Endothelial cell of umbilical vein (primary cell): ENCODE measurements at places on chromosomes 5 and 9.

DNA sequence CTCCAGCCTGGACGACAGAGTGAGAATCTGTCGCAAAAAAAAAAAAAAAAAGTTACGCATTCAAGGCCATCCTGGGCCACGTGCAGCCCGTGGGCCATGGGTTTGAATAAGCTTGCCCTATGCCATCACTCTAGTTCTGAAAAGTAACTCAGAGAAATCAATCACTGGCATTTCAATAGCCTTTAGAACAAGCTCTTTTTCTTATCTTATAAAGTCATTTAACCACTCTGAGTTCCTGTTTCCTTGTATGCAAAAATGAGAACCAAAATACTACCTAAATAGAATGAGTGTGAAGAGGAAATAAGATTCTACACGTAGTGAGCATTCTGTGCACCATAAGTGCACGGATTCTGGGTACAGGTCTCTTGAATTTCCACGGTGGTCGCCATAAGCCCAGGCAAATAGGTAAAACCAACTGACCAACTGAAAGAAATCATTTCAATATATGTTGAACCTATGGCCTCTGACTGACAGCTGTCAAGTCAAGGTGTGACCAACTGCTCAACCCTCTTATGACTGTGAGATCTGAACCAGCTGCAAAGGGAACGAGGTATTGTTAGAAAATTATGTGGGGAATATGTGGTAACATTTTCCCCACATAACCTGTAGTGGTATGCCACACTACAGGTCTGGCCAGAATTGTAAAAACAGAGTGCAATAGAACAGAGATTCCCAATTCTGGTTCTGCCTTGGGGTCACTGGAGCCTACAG, 143.9 kb upstream of the LHFPL2 start:
- DNase-seq = no peak

GRCh38 chr5:161396171-161396570, 150.4 kb downstream of the GABRB2 start:
- DNase-seq = no peak

DNA sequence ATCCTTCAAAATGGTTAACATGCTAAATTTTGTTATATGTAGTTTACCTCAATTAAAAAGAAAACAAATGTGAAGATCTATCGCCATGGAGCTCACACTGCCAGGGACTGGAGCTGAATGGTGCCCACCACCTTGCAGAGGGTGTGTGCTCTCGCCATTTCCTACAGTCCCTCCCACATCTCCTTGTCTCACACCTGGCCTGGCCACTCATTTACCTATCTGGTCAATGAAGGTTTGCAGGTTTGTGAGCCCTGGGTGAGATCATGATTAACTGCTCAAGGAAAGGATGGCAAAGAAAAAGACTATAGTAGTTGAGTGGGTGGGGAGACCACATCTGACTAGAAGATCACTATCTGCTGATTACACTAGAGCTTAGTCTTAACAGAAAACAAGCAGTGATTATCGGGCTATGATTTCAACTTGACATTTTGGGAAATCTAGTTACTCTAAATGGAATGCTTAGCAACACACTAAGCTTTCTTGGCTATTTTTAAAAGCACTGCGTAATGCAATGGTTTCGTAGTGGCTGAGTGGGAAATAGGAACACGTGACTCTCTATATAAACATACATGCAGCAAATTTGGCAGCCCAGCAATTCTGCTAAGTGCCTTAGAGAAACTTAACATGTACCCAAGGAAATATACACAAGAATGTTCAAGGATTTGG, 27.3 kb downstream of the PUM3 start:
- no peak for DNase-seq

GRCh38 chr9:85478847-85479246, 262.9 kb downstream of the AGTPBP1 start:
- DNase-seq = no peak

GRCh38 chr5:65307088-65307487, 174.6 kb downstream of the ADAMTS6 start:
- DNase-seq = no peak

DNA sequence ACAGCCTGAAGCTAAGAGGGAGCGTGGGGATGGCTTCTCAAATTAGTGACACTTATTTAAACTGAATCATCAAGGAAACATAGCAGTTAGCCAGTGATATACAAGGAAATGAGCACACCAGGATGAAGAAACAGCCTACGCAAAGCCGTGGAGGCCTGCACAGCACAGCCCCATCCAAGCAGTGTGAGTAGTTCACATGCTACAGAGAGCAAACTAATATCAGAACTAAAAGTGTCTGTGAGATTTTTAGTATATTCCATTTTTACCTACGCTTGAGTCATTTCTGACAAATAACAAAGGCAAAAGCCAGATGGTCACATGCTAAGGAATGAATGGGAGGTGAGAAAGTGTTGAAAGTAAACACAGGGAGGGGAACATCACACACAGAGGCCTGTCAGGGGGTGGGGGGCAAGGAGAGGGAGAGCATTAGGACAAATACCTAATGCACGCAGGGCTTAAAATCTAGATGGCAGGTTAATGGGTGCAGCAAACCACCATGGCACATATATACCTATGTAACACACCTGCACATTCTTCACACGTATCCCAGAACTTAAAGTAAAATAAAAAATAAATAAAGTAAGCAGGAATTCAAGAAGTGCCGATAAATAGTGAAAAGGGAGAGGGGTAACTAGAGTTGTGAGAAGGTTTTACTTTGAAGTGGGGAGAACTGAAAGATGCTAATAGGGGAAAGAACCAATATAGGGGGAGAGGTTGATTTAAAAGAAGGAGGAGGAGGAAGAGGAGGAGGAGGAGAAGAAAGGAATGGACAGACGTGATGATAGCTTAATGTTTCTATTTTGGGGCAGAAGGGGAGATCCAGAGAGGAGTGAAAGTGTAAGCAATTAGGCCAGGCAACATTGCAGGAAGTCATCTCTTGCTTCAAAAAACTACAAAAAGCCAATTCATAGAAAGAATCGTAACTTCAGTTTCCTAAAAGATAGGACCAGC, 100.9 kb upstream of the PTGER4 start:
- peak; percentile 14 for DNase-seq

DNA sequence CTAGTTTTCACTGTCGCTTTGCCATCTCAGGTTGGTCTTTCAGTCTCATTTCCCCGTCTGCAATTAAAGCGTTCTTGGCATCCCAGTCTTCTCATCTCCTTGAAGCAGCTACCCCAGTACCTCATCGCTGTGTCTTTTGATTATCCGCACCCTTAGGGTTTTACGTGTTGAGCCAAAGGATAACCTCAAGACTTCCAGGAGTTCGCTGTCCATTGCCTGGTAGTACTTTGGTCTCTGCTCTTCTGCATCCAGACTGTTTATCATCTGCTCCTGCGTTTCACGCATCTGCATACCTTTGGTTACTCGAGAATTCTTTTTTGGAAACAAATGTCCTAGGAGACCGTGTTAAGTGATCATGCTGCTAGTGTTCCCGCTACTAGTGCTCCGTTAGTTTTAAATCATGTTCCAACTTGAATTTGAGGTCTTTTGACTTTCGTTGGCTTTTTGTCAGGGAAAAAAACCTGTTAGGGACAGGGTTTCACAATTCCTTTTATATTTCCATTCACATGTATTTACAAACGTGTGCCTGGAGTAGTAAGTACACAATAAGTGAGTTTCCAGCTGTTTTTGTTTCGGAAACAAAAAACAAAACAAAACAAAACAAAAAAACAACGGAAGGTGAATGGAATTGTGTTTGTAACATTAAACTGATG, 888 bp downstream of the RABGAP1 start:
- peak; percentile 67 for DNase-seq

DNA sequence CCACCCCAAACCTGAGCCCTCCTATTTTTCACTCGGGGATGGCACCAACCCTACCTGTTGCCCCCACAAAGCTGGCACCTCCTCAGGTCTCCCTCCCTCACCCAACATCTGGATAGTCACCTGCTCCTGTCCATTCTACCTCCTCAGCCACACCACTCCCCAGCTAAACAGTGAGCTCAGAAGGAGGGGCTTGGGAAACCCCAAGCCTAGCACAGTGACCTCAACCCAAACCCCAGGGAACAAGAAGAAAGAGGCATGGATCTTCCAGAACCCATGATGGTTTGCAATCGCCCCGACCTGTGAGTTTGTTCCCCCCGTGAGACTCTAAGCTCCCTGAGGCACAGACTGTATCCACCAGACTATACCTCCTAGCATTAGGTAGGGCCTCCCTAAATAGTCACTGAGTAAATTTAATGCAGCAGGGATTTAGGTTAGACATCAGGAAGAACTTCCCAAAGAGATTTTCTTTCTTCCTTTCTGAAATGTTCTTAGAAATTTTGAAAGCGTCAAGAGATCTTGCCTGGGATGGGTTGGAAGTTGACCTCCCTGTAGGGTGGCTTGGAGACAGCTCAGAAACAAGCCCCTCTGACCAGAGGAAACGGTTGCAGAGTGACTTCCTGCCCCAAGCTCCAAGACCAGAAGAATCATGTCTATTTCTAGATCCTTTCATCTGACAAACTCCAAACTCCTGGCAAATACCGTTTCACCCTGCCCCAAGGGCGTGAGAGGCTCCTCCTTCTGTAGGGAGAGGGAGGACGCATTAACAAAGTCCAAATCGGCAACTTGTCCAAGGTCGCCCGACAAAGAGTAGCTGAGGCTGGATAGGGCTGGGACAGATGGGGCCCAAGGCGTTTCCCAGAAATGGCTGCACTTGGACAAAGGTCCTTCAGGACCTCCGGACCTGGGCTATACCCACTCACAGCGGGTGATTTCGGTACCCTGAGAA, 4.1 kb downstream of the FIBCD1 start:
- no peak for DNase-seq

GRCh38 chr5:135833961-135834638, 363 bp upstream of the SLC25A48 start:
- DNase-seq = no peak

GRCh38 chr9:3170819-3171218, 326.9 kb upstream of the PUM3 start:
- no peak for DNase-seq

DNA sequence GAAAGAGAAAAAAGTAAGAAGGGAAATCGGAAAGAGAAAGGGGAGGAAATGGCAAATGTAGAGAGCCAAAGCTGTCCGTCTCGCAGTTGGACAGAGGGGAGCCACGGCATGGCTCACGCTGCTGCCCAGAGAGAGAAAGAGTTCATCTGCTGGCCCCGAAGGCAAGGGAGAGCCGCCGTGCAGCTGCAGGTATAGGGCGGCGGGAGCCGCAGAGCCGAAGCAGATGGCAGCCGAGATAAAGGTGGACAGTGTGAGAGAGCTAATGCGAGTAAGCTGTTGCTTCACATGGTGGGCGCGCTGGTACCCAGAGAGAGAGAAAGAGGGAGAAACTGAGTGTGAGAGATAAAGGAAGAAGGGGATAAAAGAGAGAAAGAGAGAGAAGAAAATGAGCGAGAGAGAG, 188.4 kb upstream of the PPP1R26 start:
- DNase-seq = no peak

DNA sequence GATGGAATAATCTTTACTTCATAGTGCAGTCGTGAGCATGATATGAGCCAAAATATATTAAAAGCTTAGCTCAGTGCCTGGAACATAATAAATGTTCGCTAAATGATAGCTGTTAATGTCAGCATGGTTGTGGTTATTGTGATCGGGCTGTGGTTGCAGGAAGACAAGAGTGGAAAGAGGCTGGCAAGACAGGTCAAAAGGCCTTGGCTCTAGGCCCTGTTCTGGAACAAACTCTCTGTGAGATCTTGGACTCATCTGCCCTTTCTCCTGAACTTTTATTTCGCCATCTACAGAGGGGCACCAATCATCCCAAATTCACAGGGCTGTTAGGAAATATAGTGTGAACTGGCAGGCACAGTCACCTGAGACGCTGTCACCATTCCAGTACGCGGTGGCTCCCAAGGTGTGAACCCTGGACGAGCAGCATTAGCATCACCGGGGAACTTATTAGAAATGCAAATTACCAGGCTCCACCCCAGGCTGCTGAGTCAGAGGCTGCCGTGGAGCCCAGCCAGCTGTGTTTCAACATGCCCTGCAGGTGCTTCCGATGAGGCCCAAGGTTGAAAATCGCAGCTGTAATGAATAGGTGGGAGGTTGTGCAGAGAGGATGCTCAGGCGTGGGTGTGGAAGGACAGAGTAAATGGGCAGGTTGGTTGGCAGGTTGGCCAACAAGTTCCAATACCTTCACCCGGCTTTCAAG, 50.2 kb upstream of the SAP30L start:
- DNase-seq = no peak

DNA sequence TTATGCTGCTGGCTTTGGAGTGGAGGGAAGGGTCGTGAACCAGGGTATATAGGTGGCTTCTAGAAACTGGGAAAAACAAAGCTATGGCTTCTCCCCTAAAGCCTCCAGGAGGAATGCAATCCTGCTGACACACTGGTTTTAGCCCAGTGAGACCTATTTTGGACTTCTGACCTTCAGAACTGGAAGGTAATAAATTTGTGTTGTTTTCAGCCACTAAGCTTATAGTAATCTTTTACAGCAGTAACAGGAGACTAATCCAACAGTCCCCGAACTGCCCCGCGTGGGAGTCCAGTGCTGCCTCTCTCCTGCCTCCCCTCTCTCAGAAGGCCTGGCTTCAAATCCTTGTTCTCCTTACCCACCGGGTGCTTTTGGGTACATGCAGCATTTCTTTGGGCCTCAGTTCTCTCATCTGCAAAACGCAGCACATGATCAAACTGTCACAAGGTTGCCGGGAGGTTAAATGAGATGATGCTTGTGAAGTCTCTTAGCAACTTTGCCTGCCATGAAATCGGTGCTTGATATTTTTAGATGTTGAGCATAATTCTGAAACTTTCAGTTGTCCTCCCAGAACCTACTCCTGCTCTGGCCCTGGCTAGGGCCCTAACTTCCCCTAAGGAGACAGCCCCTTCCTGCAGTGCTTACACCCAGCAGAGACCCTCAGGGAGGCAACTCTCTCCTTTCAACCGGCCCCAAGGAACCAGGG, 127.3 kb upstream of the BOD1 start:
- DNase-seq = no peak

- no peak for DNase-seq
These were observed 182.9 kb downstream of the DRD1 start for GRCh38 chr5:175261037-175261436.

DNA sequence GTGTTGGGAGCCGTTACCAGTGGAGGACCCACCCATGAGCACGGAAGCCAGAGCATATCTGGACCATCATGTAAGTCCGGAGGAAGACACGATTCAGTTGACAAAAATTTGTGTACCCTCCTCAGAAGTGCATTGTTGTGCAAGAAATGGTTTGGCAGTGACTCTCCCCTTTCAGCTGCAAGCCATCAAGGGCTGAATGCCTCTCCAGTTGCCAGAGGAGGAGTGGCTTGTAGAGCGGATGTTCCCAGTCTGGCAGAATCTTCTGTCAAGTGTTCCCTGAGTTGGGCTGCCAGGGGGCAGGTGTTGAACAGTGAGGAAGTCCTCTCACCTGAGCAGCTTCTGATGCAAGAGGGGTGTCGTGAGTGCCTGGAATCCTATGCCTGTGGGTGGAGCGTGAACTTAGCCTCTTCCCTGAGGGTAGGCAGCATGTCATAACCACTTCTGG, 27.6 kb upstream of the CDKN2AIPNL start:
- no peak for DNase-seq

DNA sequence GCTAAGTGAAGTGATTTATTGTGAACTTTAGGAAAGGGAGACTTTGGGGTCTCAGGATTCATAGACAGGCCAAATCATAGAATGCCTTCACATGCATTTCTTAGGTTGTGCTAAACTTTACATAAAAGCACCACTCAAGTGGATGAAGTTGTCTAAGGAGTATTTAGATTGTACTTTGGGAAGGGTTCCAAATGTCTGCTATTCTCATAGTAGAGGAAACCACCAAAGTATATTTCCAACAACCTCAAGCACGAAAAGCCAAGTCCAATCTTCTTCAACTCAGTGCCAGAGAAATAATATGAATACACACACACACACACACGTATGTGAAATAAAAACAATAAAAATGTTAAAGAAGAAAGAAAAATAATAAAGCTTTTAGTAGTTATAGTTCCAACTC, 41.8 kb downstream of the ENC1 start:
- DNase-seq = no peak

GRCh38 chr5:122880170-122880689, 34.8 kb downstream of the SNX24 start:
- no peak for DNase-seq
